ENCODE measurements at places on chromosomes 7 and 10. TPM values are rescaled to one million over a fixed set of nuclear protein-coding genes. Genes with fewer than 3 reads are reported as not detected.

Gene PILRB
- 8.1 TPM for total RNA-seq

Gene HOXA13
- total RNA-seq: not detected

Gene C10orf67
- 0.25 TPM for total RNA-seq

Gene KMT2E
- 217 TPM for total RNA-seq

Gene TSC22D4
- total RNA-seq: 8.4 TPM

Gene TAS2R41
- not detected for total RNA-seq

Gene VWA2
- total RNA-seq: 2.2 TPM

Gene ADAM8
- 0.98 TPM for total RNA-seq

Gene DOCK4
- total RNA-seq: 81.6 TPM

Gene AKR1C3
- 3.4 TPM for total RNA-seq

Gene VWC2
- 3.9 TPM for total RNA-seq

Gene TEX47
- total RNA-seq: not detected

Gene FGFR2
- 46.7 TPM for total RNA-seq

Gene RHEB
- 68.1 TPM for total RNA-seq

Gene LIPM
- not detected for total RNA-seq

Gene CDC14C
- not detected for total RNA-seq

Gene ASB10
- not detected for total RNA-seq

Gene PRR15
- 0.25 TPM for total RNA-seq

Gene ZNF277
- total RNA-seq: 56.3 TPM

Gene SPDYE3
- total RNA-seq: not detected

Gene CXCL12
- total RNA-seq: 15.0 TPM

Gene MYPN
- total RNA-seq: not detected

Gene ZDHHC6
- 22.6 TPM for total RNA-seq

Gene EN2
- total RNA-seq: not detected

Gene KCNH2
- 6.4 TPM for total RNA-seq

Gene NRBF2
- total RNA-seq: 12.8 TPM

Gene CALML3
- total RNA-seq: not detected

Gene CC2D2B
- 0.98 TPM for total RNA-seq

Gene PNLIPRP1
- not detected for total RNA-seq

Gene CYP2C18
- not detected for total RNA-seq

Gene EPHA1
- total RNA-seq: 0.49 TPM

Gene PSD
- total RNA-seq: 99.6 TPM

Gene ST7
- total RNA-seq: 64.2 TPM

Gene CDHR1
- total RNA-seq: 4.2 TPM

Gene ZNF467
- 1.2 TPM for total RNA-seq

Gene PTF1A
- not detected for total RNA-seq

Gene COL17A1
- total RNA-seq: 0.25 TPM

Gene GPR158
- 5.7 TPM for total RNA-seq

Gene AKR1D1
- not detected for total RNA-seq

Gene ARHGEF35
- total RNA-seq: 0.49 TPM

Gene SHH
- total RNA-seq: 0.98 TPM

Data from temporal lobe (tissue), 4 donors.